ENCODE measurements at places on chromosomes 7 and 10.

GRCh38 chr7:99531354-99531765 lies 20.6 kb downstream of the FAM200A start:
- no peak for DNase-seq

GRCh38 chr10:127888521-127889312 lies 4.0 kb downstream of the CLRN3 start:
- no peak for DNase-seq

DNA sequence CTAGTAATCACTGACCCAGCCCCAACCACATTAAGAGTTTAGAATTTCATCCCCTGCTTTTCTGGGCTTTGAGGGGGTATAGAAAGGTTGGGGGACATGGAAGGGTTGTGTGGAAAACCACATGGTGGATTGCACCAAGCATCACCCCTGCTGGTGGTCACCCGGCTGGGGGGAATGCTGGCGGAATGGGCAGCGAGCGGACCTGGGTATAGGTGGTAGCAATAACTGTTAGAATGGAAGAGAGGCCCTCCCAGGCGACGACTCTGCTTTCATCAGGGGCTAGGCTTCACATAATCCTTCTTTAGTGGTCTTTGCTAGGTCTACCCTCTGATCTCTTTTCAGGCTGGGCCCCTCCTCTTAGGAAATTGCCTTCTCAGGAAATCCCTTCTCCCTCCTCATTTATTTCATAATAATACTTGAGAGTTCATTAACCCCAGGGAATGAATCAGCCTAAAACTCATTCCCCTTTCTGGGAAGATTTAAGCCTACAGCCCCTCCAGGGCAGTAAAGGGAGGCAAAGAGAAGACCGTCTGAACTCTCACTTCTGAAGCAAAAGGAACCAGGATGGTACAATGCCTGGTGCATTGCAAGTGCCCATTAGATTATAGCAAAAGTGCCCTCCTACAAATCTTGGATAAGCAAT lies 90.7 kb upstream of the LEP start:
- no peak for DNase-seq

GRCh38 chr10:31623466-31623865 lies 304.4 kb downstream of the ZEB1 start:
- DNase-seq: no peak

DNA sequence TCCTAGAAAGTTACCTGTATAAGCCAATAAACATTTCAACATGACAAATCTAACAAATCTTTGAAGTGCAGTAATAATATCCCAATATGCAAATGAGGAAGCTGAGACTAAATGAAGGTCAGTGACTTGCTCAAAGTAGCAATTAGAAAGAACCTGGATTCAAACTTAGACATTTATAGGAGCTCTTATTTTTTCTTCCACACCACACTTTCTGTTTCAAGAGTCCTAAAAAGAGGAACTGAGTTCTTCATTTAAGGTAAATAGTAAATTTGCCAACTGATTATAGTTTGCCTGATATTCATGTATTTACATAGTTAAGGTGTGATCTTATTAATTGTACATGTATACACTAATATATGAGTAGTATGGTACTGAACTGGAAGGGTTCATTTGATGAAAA lies 44.0 kb downstream of the KLHDC10 start:
- DNase-seq: no peak
